Colonic mucosa (tissue), 4 donors: ENCODE measurements at places on chromosomes 6 and 20. TPM values are rescaled to one million over a fixed set of nuclear protein-coding genes. Genes with fewer than 3 reads are reported as not detected.

GRCh38 chr6:39901670-39902069 lies 32.6 kb downstream of the MOCS1 start:
- no peak for DNase-seq

- no peak for DNase-seq
These were observed 4.1 kb upstream of the LY86 start for GRCh38 chr6:6584310-6585002.

GRCh38 chr6:162942866-162943265 lies 215.1 kb downstream of the PACRG start:
- DNase-seq: no peak

- DNase-seq: no peak
These were observed 143.8 kb downstream of the ERMARD start for GRCh38 chr6:169895000-169895759.

DNA sequence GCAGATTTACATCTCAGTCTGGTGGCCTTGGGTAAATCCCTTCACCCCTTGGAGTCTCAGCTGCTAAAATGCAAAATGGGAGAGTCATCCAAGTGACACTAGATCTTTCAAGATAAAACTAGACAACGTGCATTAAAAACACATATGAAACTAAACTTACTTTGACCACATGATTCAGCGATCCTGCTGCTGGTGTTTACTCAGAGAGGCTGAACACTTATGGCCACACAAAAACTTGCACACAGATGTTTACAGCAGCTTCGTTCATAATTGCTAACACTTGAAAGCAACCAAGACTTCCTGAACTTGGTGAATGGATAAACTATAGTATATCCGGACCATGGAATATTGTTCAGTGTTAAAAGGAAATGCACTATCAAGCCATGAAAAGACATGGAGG lies 55.3 kb upstream of the GPR6 start:
- no peak for DNase-seq

GRCh38 chr20:24952376-24953208 lies 3.5 kb downstream of the CST7 start:
- peak; percentile 15 for DNase-seq

DNA sequence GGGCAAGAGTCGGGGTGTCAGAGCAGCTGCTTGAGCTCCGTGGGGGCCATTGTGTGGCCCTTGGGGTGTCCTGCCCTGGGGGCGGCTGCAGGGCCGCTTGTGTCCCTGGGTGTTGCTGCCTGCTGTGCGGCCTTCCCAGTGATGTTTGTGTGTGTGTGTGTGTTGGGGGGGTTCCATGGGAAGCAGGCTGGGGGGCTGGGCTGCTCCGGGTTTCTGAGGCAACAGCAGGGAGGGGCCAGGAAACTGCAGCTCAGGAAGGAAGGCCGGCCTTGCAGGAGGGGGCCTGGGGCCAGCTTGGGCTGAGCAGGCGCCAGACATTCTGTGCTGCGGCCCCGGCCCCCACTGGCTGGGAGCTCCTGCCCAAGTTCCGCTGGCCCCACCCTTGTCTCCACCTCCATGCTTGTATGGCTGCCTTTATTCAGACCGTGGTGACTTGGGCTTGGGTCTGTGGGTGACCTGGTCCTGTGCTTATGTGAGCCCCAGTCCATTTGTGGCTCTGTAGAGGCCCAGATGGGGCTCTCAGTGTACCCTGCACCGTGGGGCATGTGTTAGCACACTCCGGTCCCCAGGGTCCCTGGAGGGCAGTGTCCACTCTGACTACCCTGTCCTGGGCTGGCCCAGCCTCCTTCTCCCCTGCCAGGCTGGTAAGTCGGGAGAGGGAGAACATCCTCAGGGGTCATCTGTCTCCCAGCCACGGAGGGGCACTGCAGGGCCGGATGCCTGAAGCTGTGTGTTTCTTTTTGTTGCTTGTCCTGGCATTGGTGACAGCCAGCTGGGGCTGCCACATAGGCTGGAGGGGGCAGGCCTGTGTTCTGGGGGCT lies 4.6 kb upstream of the SOX18 start:
- DNase-seq: no peak

Gene CUTA
- total RNA-seq: 145 TPM

Gene FGD2
- 3.8 TPM for total RNA-seq

Gene PROKR2
- total RNA-seq: not detected

Gene WFDC5
- total RNA-seq: not detected

Gene BPIFB2
- 0.35 TPM for total RNA-seq

Gene ARHGAP18
- 18.7 TPM for total RNA-seq
